ENCODE measurements at places on chromosomes 1 and 21. TPM values are rescaled to one million over a fixed set of nuclear protein-coding genes. Genes with fewer than 3 reads are reported as not detected.

NUF2 gene
- 3.3 TPM for total RNA-seq

PDC gene
- not detected for total RNA-seq

DNA sequence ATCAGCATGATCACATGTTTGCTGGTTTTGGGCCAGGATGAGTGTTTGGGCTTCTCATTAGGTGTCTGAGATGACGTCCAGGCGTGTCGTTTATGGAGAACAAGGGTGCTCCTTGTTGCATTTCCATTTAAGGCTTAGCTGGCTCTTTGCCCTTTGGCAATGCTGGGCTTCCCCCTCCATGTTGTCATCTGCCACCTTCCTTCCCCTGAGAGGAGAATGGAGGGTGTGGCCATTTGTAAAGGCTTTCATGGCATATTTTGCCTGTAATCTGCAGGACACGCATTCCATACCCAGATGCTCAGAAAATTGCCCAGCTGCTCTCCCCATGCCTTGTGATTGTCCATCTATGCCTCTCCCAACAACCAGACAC is 27.7 kb downstream of the PKP1 start:
- H3K36me3 ChIP-seq = no peaks in the 10 kb centered on the region
- peaks cover 3% of the 10 kb centered on the region for H3K27me3 ChIP-seq
- no peak for DNase-seq
- no peaks in the 10 kb centered on the region for H3K4me1 ChIP-seq
- no peak overlapping the region for H3K4me3 ChIP-seq
- no peak overlapping the region for H3K27ac ChIP-seq

GRCh38 chr1:245754463-245754961 is 599.7 kb downstream of the KIF26B start:
- H3K36me3 ChIP-seq = no peaks in the 10 kb centered on the region
- H3K27ac ChIP-seq = no peak overlapping the region
- H3K4me3 ChIP-seq = no peak overlapping the region
- H3K4me1 ChIP-seq = no peaks in the 10 kb centered on the region
- DNase-seq = no peak

- peaks cover 5% of the 10 kb centered on the region for H3K27me3 ChIP-seq
- no peaks in the 10 kb centered on the region for H3K4me1 ChIP-seq
- no peaks in the 10 kb centered on the region for H3K36me3 ChIP-seq
- peak; percentile 2 for DNase-seq
- no peak within 1 kb of the TSS for H3K27ac ChIP-seq
These were observed at the start of gene MTARC2 for GRCh38 chr1:220748089-220748934. Gene MTARC2 (plus strand): TSS chr1:220748322. CDS start chr1:220748532, 210 bp downstream.
